ENCODE measurements at places on chromosomes 13 and 19.

GRCh38 chr13:78137404-78138142 is 218.9 kb upstream of the EDNRB start:
- peak; percentile 78 for DNase-seq

DNA sequence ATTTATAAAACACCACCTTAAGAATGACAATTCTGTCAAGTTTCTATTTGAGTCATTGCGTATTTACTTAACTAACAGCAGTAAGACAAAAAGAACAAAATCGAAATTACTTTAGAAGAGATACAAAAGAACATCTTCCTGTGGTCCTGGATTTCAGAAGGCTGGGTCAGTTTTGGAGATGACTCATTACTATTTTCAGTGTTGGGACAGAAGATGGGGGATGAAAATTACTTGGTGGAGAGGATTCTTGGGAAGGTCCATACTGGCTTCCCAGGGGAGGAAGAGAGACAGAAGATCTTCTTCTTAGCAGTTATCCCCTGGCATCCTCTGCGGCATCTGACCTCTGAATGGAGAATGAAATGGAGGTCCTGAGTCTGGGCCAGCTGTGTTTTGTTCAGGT is 33.5 kb upstream of the CSNK1A1L start:
- no peak for DNase-seq

GRCh38 chr13:74184283-74184682 is 50.1 kb upstream of the KLF12 start:
- DNase-seq, result no peak

DNA sequence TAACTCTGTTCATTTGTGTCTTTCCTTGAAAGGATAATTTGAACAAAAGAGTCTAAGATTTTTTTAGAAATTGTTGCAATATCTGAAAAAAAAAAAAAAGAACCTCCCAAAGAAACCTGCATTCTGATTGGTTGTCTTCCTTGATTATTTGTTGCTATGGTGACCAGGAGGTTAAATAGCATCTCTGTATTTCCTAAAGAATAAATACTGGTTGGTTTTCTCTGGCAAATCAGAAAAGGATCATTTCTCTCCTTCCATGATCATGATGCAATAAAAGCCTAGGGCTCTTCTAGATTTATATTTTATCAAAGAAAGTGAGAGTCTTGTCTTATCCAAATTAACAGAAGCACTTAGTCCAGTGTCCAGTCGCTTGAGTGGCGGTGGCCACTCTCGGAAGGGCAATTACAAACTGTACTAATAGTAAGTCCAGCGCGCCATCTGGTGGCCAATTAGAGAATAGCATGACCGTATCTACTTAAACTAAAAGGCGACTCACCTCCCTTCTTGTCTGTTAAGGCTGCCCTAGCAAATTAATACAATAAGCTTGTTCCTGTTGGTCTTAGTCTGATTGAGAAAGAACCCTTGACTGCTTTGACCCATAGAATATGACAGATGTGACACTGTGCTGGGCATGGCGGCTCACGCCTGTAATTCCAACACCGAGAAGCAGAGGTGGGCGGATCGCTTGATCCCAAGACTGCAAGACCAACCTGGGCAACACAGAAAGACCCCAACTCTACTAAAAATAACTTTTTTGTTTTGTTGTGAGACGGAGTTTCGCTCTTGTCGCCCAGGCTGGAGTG is 47.0 kb upstream of the PNMA8B start:
- DNase-seq, result peak; percentile 95

DNA sequence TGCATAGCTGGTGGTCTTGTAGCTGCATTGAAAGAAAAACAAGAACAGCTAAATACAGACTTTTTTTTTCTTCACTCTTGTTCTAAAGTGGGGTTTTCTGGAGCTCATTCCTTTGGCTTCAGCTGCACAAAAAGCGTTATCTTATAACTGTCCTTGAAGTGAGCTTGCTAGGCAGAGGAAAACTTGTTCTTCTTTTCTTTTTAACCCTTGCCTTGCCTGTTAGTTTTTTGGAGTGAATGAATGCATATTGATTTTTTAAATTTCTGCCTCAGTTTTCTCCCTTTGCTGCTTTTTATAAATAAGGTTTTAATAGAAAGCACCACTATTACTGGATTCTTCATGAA is 1.5 kb downstream of the ZNF765 start:
- DNase-seq, result no peak

DNA sequence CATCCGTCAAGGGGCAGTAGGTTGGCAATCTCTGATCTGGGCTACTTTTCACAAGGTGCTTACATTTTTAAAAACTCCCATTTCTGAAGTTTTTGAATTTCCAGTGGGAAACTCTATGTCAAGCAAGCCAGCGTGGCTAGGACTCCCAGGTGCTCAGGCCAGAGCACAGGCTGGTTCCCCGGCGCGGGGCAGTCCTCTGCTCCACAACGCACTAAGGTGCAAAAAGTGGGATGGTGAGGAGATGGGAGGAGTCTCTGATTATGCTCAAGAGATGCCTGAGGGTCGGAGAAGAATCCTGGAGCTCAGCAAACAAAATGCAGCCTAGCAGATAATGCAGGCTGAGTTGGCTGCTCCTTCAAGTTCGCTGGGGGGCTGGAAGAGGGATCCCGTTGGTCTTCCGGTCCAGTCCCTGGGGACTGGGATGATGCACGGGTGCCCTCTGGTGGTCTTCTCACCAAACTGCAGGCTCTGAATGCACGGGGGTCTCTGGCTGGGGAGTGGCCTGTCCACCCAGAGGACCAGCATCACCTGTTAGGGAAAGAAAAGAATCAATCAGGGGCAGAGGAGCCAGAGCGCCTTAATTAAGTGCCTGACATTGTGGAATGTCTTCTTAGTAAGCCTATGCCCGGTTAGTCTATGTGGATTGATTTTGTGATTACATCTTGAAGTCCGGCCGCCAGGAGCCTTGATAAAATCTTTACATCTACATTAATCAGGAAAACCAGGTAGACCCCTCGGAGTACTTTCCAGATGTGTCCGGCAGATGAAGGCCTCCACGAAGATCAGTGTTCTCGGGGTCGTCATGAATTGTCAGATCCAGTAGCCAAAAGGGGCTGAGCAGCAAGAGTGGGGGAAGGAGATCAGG is 244.4 kb upstream of the MAB21L1 start:
- DNase-seq, result peak; percentile 75

- DNase-seq, result no peak
Observed at GRCh38 chr13:98571955-98572662, 4.8 kb downstream of the STK24 start.

DNA sequence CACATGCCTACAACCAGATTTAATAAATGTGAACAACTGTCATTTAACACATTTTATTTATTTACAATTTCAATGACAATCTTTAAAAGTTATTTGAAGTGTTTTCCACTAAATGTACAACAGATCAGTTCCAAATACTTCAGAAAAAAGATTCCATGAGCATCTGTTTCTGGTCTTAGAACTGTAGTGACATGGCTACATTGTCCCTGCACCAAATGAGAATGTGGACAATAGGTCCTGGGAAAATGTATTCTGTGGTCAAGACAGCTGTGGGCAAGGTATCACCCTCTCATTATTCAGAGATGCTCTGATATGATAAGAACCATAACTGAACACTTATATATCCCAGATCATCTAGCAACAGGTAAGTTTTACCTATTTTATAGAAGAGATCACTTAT is 43.7 kb downstream of the ELF1 start:
- DNase-seq, result no peak

GRCh38 chr19:56707821-56708220 is 36.3 kb upstream of the ZNF835 start:
- no peak for DNase-seq
